Body of pancreas (tissue), 4 donors: ENCODE measurements at places on chromosomes 1 and 21.

GRCh38 chr1:203299169-203299568 lies 6.2 kb upstream of the BTG2 start:
- no peak for DNase-seq

DNA sequence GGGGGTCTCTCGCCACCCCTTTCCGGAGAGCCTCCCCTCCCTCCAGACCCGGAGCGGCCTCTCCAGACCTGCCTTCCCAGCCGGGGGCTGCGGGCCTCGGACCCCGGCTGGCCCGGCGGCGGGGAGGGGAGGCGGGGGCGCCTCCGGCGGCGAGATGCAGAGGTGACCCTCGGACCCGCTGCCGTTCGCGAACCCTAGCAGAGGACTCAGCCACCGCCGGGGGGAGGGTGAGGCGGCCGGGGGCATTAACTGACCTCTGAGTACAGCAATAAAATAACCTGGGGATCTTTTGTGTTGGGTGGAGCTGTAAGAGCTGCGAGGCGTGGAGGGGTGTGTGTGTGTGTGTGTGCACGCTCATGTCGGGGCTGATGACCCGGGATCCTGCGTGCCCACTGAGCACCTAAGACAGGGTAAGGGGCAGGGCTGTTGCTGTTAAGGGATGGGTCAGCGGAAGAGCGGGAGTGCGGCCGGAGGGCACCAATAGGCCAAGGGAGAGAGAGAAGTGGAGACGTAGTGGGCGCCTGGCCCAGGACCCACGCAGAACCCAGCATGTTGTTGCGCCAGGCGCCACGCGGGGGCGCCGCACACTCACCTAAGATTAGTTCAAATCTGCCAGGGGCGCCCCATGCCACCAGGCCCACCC lies 6.3 kb downstream of the HAPLN2 start:
- DNase-seq, result peak; percentile 54

DNA sequence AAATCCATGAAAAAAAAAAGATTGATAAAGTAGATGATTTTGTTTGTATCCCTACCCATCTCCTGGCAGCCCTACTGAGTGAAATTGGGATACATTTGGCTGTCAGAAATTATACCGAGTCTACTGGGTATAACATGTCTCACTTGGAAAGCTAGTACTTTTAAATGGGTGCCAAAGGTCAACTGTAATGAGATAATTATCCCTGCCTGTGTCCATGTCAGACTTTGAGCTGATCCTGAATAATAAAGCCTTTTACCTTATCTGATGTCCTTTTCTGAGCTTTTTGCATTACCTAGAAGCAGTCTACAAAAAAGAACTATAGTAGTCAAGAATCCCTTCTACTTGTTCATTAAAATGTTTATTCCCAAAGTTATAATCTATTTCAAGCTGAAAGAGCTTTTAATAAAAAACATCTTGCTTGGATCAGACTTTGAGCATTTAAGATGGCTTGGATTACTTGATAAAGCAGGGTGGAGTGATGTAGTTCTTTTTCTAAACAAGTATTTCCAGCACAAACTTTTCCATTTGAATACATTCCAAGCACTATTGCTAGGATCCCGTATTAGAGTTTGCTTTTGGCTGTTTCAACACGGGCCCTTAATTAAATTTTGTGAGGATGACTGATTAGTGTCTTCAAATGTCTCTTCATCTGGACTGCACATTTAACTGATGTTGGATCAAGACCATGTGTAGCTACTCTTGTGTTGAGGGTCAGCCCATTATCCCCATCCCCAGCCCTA lies 69.2 kb downstream of the DTL start:
- DNase-seq, result no peak

DNA sequence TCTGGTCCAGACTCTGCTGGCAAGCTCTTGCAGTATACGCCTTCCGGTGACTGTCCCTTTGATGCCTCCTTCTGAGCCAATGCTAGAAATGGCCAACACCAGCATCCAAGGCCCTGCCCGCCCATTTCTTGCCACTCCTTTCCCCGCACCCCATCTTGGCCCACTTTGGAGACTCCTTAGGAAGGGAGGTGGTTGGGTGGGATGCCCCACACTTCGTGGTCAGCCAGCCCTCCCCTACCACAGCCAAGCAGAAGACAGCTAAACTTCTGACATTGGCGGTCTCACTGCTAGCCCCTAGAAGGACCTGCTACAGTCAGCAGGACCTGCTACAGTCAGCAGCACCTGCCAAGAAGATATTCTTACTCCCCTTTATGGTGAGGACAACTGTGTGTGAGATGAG lies 73.5 kb upstream of the CLDN14 start:
- DNase-seq, result no peak

- no peak for DNase-seq
Measured at GRCh38 chr1:226985839-226986463, 45.9 kb downstream of the COQ8A start.

DNA sequence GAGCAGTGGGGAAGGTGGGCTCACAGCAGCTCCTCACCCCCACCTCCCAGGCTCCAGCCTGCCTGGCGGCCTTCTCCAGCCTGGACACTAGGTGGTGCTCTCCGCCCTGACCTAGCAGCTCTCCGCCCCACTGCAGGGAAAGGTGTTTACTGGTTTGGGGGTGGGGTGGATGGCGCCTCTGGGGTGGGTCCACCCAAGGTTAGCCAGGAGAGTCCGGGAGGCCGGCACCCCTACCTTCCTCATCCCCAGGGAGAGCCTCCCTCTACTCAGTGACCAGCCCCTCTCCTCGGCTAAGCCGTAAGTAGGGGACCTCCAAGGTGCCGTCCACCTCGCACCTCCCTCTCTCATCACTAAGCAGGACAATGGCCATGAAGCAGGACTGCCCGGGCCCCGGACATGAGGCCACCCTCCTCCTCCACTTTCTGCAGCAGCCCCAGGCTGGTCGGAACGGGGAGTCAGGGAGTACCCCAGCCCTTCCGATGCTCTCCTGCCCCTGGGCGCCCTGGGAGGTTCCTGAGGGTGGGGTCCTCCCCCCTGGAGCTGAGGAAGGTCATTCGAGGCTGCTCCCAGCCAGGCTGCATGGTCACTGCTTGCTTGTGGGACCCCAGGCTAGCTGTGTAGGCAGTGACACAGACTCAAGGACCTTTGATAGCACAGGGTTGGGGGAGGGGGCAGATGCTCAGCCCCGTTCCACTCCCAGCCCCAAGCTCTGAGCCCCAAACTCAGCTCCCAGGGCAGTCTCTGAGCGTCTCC lies 101.4 kb upstream of the VAMP3 start:
- DNase-seq, result peak; percentile 49

DNA sequence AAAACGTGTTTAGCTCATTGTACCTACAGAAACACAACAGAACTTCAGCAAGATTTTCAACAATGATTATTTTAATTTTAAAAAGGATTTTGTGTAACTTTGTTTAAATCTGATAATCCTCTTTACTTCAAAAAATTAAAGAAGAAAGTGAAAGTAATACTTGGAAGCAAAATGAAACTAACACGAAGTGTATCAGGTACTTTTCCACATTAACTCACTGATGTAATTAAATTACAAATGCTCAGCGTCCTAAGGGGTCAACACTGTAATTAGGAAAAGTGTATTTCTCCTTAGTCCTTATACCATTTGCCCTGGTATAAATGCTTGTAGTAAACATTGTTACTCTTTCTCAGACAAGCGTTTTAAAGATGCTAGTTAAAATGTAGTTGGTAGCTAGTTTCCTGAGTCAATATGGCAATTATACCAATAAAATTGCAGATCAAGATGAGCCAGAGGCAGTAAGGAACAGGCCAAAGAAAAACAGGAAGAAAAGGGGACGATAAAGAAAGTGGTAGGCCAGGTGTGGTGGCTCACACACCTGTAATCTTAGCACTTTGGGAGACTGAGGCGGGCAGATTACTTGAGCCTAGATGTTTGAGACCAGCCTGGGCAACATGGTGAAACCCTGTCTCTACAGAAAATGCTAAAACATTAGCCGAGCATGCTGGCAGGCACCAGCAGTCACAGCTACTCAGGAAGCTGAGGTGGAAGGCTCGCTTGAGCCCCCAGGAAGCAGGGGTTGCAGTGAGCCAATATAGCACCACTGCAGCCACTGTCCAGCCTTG lies 553.0 kb downstream of the SMYD3 start:
- DNase-seq, result no peak

DNA sequence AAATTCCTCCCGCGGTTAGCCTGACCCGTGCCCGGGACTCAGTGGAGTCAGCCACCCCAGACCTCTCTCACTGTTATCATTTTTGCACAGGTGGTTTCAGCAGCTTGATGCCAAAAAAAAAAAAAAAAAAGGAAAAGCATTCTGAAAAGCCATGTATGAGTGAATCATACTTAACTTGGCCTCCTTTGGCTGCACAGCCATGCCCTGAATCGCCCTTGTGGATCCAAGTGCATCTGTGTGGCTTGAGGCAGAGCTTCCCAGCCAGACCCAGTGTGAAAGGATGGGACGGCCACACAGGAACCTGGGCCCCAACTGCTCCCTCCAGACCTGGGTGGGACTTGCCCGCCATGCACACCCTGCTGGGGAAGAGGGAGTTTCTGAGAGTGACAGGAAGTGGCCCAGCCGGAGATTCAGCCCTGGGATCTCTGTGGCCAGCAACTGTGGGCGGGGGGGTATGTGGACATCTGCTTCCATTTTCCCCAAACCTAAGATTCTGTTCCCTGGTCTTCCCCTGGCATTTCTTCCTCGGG lies 8.6 kb downstream of the YBEY start:
- DNase-seq, result peak; percentile 31

DNA sequence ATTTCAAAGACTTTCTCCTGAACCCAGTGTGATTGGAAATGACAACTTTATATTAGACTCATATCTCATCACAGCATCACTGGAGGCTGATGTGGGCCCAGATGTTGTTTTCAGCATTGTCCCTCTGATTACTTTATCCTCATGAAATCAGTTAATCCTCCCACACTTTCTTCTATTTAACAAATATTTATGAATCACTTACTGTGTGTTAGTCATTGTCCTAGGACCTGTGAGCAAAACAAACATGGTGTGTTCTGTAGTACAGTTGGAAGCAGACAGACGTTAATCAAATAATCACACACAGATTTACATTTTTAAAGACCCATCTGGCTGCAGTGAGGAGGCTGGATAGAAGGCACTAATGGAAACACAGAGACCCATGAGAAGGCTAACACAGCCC lies 383.7 kb downstream of the PRDM2 start:
- no peak for DNase-seq

DNA sequence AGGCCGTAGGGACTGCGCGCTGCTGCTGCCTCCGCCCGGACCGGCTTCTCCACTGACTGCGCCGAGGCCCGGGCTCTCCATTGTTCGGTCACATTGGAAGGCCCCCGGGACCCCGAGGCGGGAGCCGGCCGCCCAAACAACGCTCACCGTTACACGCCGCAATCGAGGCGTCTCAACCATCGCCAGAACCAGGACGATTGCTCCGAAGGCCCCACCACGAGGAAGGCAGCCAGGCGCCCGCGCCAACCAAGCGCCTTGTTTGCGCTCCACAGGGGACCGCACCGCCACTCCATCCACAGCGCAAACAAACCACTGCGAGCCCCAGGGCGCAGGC lies 595 bp downstream of the GLUL start:
- DNase-seq, result no peak

DNA sequence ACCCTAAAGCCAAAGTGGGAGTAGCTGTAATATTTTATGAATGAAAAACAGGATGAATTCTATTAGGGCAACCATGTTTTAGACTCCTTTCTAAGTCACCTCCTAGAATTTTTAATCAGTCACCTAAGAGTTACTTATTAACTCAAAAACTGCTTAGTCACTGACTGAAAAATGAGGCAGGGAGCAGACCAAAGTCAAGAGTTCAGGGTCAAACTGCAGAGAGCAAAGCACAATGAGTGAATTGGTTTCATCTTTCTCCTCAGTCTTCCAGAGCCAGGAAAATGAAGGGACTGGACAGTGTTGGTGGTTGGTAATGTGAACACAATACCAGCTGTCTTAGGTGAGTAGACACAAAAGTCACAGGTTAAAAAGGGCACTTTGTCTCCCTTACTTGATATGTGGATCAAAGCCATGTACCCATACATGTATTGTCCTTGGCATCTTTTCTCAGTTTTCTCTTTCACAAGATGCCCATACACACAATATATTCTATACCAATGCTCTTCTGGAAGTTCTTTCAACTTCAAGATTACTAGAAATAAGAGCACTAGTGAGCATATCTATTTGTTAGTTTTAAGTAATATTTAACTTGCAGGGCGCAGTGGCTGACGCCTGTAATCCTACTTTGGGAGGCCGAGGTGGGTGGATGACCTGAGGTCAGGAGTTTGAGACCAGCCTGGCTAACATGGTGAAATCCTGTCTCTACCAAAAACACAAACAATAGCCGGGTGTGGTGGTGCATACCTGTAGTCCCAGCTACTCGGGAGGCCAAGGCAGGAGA lies 42.2 kb downstream of the ATP1B1 start:
- DNase-seq, result peak; percentile 40

- no peak for DNase-seq
Measured at GRCh38 chr1:205672395-205672889, 7.9 kb downstream of the SLC45A3 start.

- no peak for DNase-seq
Measured at GRCh38 chr1:230455291-230455690, 29.2 kb upstream of the PGBD5 start.

DNA sequence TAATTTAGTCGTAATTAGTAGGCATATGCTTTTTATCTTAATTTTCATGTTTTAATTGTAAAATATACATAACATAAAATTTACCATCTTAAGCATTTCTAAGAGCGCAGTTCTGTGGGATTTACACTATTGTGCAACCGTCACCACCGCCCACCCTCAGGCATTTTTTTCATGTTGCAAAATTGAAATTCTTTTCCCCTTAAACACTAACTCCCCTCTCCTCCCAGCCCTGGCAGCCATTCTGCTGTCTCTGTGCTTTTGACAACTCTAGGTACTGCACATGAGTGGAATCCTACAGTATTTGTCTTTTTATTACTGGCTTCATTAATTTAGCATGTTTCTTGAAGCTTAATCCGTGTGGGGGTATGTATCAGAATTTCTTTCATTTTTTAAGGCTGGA lies 7.8 kb downstream of the PIK3CD start:
- DNase-seq, result no peak

DNA sequence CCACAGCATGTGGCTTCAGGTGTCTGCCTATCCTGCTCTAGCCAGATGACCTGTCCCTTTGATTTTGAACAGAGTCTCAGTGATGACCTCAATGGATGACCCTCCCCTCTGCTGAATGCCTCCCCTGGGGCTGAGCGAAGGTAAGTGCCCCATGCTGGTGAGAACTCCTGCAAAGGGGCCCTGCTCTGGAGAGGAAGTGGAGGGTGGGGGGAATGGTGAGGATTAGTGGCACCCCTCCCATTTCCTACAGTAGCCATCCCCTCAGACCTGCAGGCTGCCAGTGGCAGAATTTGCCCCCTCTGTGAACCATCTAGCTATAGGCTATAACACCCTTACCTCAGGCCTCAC lies 3.7 kb upstream of the PMVK start:
- no peak for DNase-seq

GRCh38 chr1:165661703-165662102 lies 30.7 kb downstream of the MGST3 start:
- no peak for DNase-seq

- DNase-seq, result no peak
Measured at GRCh38 chr1:212315184-212315583, 30.0 kb downstream of the PPP2R5A start.

DNA sequence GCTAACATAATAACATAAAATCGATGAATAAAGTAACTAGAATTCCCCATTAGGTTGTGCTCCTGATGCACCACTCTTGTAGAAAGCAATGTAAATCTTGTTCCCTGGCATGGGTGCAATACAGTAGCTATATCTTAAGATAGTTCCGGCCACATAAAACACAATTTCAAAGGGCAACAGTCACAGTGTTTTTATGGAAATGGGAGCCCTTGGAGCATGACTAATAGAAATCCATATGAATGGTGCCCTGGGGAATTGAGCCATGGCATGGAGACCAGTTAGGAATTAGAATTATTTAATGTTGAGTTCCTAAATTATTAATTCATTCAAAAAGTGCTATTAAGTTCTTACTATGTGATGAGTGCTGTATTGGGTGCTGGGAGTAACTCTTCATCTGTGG lies 118.7 kb downstream of the KCNK2 start:
- DNase-seq, result no peak
